ENCODE measurements at places on chromosomes 2 and 18. TPM values are rescaled to one million over a fixed set of nuclear protein-coding genes. Genes with fewer than 3 reads are reported as not detected.

DTNB gene
- total RNA-seq, result 5.4 TPM

- no peaks in the 10 kb centered on the region for H3K36me3 ChIP-seq
- no peaks in the 10 kb centered on the region for H3K4me1 ChIP-seq
- no peak overlapping the region for H3K4me3 ChIP-seq
- H3K27me3 ChIP-seq, result no peaks in the 10 kb centered on the region
- no peak overlapping the region for H3K27ac ChIP-seq
Observed at GRCh38 chr2:150043172-150043500, 444.3 kb downstream of the RND3 start.

DNA sequence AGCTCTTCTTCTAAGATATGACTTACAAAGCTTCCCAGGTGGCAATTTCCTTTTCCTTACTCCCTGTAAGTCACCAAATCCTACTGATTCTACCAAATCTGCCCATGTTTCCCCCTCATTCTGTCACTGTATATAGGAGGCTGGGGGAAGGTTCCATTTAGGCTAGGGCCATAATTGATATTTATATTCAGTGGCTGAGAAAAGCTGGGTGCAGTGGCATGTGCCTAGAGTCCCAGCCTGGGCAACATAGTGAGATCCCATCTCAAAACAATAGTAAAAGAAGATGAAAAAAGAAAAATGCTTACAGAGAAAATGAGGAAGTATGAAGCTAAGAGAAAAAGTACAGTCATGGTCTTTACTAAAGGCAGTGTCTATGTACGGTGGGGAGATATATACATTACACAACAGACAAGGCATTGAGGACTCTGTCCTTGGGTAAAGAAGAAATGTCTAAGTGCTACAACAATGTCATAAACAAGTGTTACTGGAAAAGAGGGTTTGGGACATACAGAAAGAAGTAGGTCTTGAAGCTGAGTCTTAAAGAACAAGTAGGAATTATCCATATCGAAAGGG, 4.8 kb downstream of the CWC22 start:
- no peak overlapping the region for H3K27ac ChIP-seq
- no peaks in the 10 kb centered on the region for H3K27me3 ChIP-seq
- no peak overlapping the region for H3K4me3 ChIP-seq
- no peaks in the 10 kb centered on the region for H3K36me3 ChIP-seq

DNA sequence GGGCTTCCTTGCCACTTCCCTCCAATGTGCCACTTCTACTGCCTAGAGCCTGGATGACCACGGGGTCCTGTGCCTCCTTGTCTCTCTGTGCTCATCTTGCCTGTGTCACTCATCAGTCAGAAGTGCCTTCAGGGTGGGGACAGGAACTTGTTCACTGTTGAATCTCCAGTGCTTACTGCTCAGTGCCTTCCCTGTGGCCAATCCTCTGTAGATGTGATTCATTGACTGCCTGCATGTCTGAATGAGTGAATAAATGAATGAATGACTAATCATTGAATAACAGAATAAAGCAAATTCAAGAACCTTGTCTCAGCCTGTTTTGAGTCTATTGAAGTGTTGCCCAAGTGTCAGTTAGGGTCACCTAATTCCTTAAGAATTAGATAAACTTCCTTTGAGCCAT, 42.3 kb upstream of the FAM136A start:
- DNase-seq, result no peak
- no peaks in the 10 kb centered on the region for H3K27me3 ChIP-seq
- no peaks in the 10 kb centered on the region for H3K4me1 ChIP-seq
- no peak overlapping the region for H3K4me3 ChIP-seq
- no peaks in the 10 kb centered on the region for H3K36me3 ChIP-seq

GRCh38 chr2:132478461-132479105, 62.0 kb downstream of the GPR39 start:
- DNase-seq, result no peak
- no peak overlapping the region for H3K4me3 ChIP-seq
- H3K36me3 ChIP-seq, result no peaks in the 10 kb centered on the region
- H3K4me1 ChIP-seq, result no peaks in the 10 kb centered on the region
- no peak overlapping the region for H3K27ac ChIP-seq

BCL11A gene
- total RNA-seq, result under 0.01 TPM

DNA sequence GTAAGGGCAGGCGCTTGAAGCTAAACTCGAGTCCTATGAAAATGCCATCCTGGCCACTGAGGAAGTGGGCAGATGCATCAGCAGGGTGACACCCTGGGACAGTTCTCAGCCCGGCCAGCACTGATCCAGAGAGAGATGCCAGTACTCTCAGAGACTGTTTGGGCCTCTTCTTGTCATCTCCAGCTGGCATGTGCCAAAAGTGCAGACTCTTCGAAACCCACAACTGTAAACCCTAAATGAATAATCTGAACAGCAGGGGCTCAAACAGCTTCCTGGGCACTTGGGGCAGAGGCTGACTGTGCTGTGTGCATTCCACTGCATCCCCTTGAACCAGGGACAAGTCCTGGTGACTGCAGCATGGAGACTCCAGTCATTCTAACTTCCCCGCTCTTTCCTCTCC, 204.2 kb upstream of the SMAD2 start:
- no peaks in the 10 kb centered on the region for H3K36me3 ChIP-seq
- no peaks in the 10 kb centered on the region for H3K4me1 ChIP-seq
- DNase-seq, result no peak
- H3K27me3 ChIP-seq, result peaks cover 28% of the 10 kb centered on the region

GRCh38 chr2:69817729-69818501, 11.5 kb upstream of the GMCL1 start:
- H3K27ac ChIP-seq, result no peak overlapping the region
- H3K4me1 ChIP-seq, result peaks cover 4% of the 10 kb centered on the region
- no peak overlapping the region for H3K4me3 ChIP-seq
- H3K36me3 ChIP-seq, result peaks cover 6% of the 10 kb centered on the region
- H3K27me3 ChIP-seq, result no peaks in the 10 kb centered on the region
- no peak for DNase-seq

- no peaks in the 10 kb centered on the region for H3K36me3 ChIP-seq
- DNase-seq, result no peak
- H3K27me3 ChIP-seq, result no peaks in the 10 kb centered on the region
- no peak overlapping the region for H3K4me3 ChIP-seq
- H3K27ac ChIP-seq, result no peak overlapping the region
Observed at GRCh38 chr2:153944800-153945199, 73.1 kb downstream of the GALNT13 start.

FNDC4 gene
- 18.3 TPM for total RNA-seq

DNA sequence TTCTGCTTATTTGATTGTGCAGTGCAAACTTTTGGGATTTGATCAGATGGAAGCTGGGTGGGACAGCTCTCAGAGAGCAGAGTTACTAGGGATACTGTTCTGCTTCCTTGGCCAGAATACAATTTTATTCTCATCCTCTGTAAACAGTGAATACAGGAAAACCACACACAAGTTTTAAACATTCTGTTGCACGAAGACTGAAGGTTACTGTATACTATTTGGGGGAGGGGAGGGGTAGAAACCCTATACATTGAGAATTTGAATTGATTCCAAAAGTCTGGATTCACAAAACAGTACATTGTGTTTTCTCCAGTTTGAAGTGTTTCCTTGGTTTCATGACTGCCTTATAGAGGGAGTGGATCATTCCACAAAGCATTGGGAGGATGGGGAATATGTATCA, 149.9 kb downstream of the SETBP1 start:
- DNase-seq, result peak; percentile 46
- no peak overlapping the region for H3K4me3 ChIP-seq
- no peaks in the 10 kb centered on the region for H3K36me3 ChIP-seq
- no peak overlapping the region for H3K27ac ChIP-seq
- H3K4me1 ChIP-seq, result peaks cover 10% of the 10 kb centered on the region

GRCh38 chr2:123693836-123694235, 331.3 kb upstream of the CNTNAP5 start:
- no peak overlapping the region for H3K4me3 ChIP-seq
- H3K27ac ChIP-seq, result no peak overlapping the region
- no peak for DNase-seq
- H3K4me1 ChIP-seq, result no peaks in the 10 kb centered on the region
- H3K36me3 ChIP-seq, result no peaks in the 10 kb centered on the region

DNA sequence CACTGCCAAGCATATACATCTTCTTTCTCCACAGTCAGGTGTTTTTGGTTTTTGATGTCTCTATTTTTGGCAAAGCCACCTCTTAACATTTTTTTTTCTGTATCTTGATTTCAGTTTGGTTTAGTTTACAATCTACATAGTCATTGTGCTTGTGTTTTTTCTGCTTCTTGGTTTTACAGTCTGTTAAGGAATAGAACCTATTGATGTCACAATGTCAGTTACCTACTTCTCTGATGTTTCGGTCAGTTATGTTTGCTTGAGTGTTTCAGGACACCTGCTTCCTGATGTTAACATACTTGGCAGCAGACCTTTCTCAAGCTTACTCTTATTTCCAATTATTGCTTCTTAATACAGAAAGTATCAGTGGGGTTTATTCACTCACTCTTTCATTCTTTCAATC, 253.3 kb downstream of the SPAG16 start:
- no peaks in the 10 kb centered on the region for H3K36me3 ChIP-seq
- no peak for DNase-seq
- H3K4me1 ChIP-seq, result no peaks in the 10 kb centered on the region
- no peak overlapping the region for H3K4me3 ChIP-seq
- no peaks in the 10 kb centered on the region for H3K27me3 ChIP-seq
- no peak overlapping the region for H3K27ac ChIP-seq

DNA sequence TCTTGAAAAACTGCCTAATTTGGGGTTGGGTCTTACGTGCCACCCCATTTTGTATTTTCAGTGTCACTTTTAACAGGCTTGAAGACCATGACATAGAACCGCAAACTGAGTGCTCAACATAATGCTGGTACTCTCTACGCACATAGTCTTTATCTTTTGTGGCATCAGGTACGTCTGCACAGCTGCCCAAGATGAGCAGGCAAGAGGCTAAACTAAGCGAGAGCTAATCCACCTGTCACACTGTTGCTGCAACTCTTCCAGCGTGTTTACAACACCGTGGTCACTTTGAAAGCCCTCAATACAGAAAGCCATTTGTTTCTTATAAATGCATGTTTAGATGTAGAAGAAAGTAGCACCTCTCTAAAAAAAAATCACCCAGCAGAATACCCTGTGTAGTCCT, 270.0 kb upstream of the TCF4 start:
- H3K4me1 ChIP-seq, result no peaks in the 10 kb centered on the region
- H3K4me3 ChIP-seq, result no peak overlapping the region
- no peaks in the 10 kb centered on the region for H3K27me3 ChIP-seq
- no peaks in the 10 kb centered on the region for H3K36me3 ChIP-seq
- DNase-seq, result no peak

FBXO15 gene
- 0.83 TPM for total RNA-seq

DNA sequence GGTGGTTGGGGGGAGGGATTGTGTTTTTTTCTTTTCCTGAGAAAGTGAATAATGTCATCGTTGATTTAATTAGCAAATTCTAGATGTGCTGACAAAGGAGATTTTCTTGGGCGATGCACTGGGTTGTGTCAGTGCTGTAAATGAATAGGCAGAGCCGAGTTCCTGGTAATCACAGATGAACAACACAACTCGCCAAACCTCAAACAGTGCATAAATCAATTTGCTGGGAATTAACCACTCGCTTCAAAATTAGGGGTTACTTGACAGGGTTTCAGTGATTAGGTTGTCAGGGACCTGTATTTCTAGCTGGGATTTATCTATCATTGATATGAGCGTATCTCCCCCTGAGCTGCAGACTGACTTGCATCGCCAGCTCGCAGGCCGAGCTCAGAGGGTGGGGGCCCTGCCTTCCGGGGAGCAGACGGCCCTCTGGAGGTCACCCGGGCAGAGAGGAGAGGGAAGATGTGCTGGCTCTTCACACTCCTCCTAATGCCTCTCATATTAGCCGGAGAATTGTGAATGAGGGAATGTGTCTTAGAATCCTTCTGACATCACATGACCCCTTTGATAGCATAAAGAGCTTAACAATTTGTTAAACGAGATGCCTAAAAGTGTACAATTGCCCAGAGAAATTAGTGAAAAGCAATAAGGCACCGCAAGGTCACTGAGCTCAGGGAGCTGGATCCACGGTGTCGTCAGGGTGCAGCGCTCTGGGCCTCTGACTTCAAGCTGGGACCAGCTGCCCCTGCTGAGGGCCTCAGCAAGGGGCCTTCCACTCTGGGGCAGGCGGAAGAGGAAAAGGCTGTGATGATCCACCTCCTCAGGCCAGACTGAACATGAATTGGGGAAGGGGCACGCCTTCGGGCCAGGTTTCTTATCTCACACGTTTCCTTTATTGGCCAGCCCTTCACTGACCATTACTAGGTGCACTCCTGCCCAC, 48.9 kb downstream of the SMIM21 start:
- H3K4me1 ChIP-seq, result no peaks in the 10 kb centered on the region
- H3K4me3 ChIP-seq, result no peak overlapping the region
- no peaks in the 10 kb centered on the region for H3K27me3 ChIP-seq

DNA sequence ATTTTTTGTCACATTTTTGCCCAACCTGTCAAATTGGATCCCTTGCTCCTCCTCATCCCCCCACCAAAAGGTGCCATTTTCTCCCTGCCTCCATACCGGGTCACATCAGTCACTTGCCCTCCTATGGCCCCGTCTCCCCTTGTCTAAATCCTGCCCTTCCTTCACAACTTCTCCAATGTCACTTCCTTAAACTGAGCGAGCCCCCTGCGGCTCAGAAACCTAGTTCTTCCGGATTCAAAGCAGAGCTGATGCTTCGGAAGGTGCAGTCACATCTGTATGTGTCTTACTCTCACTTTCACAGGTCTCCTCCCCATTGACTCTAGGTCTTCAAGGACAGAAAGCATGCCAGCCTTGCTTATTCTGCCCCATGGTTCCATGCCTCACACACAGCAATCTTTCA, 22.1 kb downstream of the TNP1 start:
- no peak overlapping the region for H3K27ac ChIP-seq
- H3K36me3 ChIP-seq, result no peaks in the 10 kb centered on the region
- peaks cover 2% of the 10 kb centered on the region for H3K27me3 ChIP-seq
- no peaks in the 10 kb centered on the region for H3K4me1 ChIP-seq

EN1 gene
- total RNA-seq, result under 0.01 TPM

IGFBP5 gene
- 1,100 TPM for total RNA-seq
